GM23248 (cell line): ENCODE measurements at places on chromosomes 16 and 17.

DNA sequence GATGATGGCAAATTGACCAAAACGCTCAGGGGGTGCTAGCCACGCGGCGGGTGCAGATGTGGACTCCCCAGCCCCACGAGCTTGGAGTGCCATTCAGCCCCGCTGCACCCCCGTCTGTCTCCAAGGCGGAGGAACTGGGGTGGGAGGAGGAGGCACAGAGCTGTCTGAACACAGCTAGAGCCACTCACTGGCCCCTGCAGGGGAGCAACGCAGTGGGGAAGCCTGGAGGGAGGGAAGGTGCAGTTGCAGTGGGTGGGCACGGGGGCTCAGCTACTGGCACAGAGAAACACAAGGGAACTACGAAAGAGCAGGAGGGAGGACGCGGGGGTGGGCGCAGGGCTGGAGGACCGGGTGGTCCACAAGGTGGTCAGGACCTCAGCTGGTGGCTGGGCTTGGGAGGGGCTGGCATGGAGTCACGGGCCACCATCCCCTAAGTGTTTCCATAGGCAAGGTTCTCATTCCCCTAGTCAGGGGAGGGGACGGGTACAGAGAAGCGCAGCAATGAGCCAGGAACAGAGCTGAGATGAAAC lies 46.3 kb upstream of the CDR2 start:
- no peak for DNase-seq

DNA sequence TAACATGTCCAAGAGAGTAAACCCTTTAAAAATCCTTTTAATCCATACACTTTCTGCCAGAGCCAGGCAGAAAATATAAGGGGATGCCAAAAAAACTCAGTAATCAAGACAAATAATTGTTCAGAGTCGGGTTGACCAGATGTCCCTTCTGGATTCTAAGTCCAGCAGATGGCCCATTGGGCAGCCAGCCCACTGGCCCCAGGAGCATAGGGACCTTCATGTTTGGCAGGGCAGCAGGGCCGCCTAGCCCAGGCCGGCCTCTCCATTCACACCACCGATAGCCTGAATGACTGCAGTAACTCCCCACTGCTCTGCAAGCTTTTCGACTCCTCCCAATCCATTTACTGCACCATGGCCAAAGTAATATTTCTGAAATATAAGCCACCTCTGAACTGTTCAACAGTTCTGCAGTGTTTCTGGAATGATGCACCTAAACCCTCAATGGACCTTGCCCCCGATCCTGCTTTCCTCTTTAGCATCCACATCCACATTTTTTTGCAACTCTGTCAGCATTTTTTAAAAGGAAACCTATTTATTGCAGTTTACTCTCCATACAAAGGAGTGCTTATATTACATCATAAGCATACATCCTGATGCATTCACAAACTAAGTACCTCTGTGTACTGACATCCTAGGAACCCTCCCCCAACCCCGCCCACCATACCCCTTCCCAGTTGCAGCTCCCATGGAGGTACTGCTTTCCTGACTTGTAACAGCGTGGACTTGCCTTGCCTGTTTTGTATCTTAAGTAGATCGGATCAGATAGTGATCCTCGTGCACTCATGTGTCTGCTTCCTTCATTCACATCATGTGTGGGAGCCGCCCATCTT lies 46.4 kb downstream of the LDHD start:
- no peak for DNase-seq

- no peak for DNase-seq
These were observed 587.3 kb upstream of the CDH5 start for GRCh38 chr16:65779201-65779600.

GRCh38 chr17:80891397-80892018 lies 100.1 kb upstream of the CHMP6 start:
- peak; percentile 95 for DNase-seq

GRCh38 chr16:77297996-77298395 lies 98.8 kb downstream of the SYCE1L start:
- peak; percentile 49 for DNase-seq

DNA sequence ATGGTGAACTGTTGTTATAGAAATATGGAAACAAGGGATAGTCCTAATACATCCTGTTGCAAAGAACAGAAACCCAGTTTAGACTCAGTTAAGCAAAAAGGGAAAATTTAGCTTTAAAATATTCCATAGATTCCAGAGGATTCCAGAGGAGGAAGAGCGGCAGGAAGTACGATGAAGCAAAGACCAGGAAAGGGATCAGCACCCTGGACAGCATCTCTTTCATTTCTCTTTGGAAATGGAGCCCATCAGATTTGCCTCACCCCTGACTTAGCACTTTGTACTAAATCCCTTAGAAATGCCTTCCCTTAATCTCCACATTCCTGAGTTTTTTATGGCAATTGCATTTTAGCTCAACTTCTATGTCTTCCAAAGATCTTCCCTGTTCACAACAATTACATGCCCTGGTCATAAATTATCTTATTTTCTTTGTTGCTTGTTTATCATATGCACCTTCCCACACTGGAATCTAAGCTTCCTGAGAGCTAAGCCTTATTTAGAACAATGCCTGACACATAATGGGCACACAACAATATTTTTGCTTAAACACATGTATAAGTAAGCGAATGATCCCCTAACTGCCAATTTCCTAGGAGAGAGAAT lies 150.0 kb upstream of the RBFOX1 start:
- peak; percentile 1 for DNase-seq

DNA sequence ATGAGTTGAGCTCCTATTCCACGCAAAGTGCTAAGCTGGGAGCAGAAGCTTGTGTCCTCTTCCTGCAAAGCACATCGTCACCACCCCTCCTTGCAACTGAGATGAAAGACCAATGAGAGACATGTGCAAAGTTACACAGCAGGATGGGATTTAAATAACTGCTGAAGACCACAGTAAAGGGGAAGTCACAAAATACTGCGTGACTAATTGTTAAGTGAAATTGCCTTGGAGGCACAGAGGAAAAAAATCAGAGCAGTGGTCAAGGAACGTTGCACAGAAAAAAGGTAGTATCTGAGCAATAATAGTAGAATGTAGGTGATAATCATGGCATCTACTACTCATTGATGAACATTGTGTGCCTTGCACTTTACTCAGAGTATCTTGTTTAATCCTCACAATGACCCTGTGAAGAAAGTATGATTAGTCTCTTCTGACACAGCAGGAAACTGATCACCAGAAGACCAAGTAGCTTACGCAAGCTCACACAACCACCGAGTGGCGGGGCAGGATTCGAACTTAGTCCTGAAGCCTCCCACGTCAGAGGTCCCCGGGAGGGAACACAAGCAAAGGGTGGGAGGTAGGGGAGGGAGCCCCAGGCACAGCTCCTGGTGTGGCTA lies 15.4 kb upstream of the MYO18A start:
- peak; percentile 26 for DNase-seq

DNA sequence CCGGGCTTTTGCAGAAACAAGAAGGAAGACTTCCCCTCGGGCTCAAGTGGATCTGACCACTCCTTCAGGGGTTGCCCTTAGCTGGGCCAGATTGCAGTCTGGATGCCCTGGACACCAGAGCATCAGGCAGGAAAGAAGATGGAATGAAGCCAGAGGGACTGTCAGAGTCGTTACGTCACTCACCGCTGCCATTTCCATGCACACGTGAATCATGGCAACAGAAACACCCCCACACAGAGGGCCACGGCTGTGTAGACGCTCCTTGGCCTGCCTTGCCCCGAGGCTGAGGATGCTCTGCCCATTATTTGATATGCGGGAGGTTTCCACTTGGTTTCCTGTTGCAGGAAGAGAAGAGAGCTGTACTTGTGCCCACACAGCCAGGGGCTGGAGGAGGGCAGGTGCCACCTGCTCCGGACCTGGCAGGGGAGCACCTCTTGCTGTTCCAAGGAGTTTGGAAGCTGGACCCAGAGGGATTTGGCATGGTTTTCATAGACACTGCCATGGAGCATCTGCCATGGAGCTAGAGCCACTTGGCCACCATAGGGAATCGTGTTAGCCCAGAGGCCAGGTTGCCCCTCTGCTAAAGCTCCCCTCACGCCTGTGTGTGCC lies 29.4 kb downstream of the RBFOX3 start:
- DNase-seq: no peak

- peak; percentile 56 for DNase-seq
These were observed 7.3 kb downstream of the CDH13 start for GRCh38 chr16:82633964-82634600.

DNA sequence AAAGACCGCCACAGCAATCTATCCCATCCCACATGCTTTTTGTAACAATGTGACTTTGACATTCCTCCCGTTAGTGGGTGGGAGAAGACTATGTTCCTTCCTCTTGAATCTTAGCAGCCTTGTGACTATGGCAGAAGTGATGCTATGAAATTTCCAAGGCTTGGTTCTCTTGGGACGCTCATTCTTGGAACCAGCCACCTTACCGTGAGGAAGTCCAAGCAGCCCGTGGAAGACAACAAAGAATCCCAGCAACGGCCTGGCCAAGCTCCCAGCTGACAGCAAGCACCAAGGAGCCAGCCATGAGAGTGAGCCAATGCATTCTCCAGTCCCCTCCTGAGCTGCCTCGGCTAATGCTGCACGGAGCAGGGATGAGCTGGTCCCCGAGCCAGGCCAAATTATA lies 62.3 kb downstream of the VPS53 start:
- peak; percentile 62 for DNase-seq

DNA sequence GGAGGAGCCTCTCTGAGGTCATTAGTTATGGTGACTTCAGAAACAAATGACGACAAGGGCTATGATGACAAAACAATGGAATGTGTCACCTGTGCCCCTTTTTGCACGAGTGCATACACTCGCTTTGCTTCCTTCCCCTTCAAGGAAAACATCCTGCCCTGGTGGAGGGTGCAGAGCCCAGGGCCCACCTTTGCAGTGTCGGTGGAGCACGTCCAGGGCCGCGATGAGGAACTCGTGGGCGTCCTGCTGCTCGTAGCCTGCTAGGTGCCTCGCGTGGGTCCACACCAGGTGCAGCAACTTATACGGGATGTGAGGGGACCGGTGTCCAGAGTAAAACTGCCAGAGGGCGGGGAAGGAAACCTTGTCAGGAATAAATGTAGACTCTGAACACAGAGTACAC lies 27.2 kb downstream of the USP22 start:
- no peak for DNase-seq

- DNase-seq: peak; percentile 49
These were observed 1.1 kb downstream of the KCTD11 start for GRCh38 chr17:7352910-7353635.

DNA sequence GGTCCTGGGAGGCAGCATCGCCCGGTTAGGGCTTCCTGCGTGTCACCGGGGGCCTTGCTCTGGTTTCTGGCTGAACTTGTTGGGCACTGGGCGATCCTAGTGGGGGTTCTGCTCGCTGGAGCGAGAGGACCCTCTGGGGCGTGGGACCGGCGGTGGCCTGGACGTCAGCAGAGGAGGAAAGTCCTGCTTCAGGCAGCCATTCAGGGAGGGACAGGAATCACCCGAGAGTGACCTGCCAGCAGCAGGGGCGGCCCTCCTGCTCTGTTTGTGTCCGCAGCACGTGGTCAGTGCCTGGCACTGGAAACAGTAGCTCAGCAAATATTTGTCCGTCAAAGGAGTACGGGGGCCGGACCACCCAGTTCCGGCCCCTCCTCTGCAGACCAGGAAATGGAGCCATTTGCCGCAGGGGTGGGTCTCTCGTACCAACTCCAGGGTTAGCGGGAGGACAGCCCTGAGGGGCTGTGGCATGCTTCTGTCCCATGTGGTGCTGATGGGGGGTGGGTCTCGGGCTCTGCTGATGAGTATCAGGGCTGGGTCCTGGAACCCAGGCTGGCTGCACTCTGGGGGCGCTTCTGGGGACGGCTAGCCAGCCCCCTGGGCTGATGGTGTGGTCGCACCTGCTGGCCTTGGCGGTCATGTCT lies 48.3 kb downstream of the BAIAP2 start:
- DNase-seq: no peak

GRCh38 chr17:69228576-69228975 lies at the start of gene ABCA10:
ABCA10 (minus strand) TSS chr17:69228824; CDS start chr17:69225358, 3,466 bp downstream.
- DNase-seq: peak; percentile 20

DNA sequence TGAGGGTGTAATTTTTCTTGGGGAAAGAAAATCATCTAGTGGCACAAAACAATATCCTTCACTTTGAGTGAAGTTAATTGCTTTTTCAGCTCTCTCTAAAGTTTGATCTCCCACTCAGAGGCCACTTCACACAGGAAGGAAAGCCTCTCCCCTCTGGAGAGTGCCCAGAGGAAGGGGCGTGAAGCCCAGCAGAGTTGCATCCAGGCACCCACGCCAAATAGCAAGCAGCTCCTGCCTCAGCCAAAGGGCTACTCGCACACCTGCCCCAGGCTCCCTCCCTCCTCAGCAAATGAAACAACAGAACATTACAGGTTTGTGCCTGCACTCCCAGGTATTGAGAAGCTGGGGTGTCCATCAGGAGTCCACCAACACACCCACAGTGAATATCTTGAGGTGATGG lies 183.0 kb upstream of the RPL38 start:
- no peak for DNase-seq

GRCh38 chr16:22373662-22374310 lies 633 bp downstream of the CDR2 start:
- DNase-seq: peak; percentile 79

DNA sequence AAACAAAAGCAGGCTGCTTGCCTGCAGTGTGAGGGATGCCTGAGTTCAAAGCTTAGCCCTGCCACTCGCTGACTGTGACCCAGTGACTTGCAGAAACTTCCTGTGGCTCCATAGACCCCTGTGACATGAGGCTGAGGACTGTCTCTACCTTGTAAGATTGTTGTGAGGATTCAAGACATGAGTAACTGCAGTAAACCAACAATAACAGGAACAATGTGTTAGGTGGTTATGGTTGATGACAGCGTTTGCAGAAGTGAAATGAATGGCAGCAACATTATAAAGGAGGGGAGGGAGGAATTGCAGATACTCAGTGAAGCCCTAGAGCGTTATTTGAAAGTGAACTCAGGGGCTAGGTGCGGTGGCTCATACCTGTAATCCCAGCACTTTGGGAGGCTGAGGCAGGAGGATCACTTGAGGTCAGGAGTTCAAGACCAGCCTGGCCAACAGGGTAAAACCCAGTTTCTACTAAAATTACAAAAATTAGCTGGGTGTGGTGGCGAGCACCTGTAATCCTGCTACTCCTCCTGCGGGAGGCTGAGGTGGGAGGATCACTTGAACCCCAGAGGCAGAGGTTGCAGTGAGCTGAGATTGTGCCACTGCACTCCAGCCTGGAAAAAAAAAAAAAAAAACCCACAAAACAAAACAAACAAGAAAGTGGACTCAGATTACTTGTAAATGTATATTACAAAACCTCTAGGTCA lies 33.5 kb upstream of the EMP2 start:
- DNase-seq: no peak

GRCh38 chr17:68462381-68463210 lies 5.3 kb upstream of the WIPI1 start:
- peak; percentile 95 for DNase-seq
